ENCODE measurements at places on chromosomes 12 and 14.

GRCh38 chr12:45314770-45315169 lies 98.9 kb downstream of the ANO6 start:
- no peak for DNase-seq

- DNase-seq = peak; percentile 98
Measured at GRCh38 chr12:96434107-96434506, 33.9 kb upstream of the CDK17 start.

- no peak for DNase-seq
Measured at GRCh38 chr14:91009501-91010152, 50.8 kb downstream of the RPS6KA5 start.

GRCh38 chr12:8031872-8032241 lies 659 bp upstream of the FOXJ2 start:
- no peak for DNase-seq

GRCh38 chr14:96501217-96501739 lies 904 bp upstream of the PAPOLA start:
- no peak for DNase-seq

- no peak for DNase-seq
Measured at GRCh38 chr12:32208355-32208754, 101.7 kb downstream of the BICD1 start.

DNA sequence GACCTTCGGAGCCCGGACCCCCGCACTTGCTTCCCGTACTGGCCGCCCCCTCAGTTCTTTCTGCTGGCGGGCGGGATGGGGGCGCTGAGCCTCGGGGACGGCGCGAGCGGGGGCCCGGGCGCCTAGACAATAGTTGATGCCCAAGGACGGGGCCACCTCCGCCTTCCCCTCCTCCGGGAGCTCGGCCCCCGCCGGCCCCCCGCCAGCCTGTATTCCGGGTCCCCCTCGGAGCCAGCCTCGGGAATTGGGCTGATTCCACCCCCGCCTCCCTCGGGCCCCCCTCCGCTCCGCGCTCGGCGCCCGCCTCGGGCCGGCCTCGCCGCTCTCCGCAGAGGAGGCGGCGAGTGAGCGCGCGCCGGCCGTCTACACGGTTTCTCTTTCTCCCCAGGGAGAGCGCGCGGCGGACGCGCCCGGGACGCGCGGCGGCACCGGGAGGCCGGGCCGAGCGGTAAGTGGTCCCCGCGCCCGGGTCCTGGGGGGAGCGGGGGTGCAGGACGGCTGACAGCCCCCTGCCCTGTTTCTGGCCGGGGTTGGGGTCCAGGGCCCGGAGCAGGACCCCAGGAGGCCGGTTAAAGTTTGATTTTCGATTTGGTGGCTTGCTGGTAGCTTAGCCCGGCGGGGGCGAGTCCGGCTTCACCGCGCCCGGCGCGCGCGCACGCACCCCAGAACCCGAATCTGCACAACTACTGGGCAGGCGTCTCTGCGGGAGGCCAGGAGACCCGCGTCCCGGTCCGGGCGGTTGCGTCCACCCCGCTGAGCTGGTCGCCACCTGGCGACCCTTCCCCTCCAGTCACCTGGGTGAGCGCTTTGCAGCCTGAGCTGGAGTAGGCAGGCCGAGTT lies 413.7 kb downstream of the PCNX1 start:
- DNase-seq = no peak

DNA sequence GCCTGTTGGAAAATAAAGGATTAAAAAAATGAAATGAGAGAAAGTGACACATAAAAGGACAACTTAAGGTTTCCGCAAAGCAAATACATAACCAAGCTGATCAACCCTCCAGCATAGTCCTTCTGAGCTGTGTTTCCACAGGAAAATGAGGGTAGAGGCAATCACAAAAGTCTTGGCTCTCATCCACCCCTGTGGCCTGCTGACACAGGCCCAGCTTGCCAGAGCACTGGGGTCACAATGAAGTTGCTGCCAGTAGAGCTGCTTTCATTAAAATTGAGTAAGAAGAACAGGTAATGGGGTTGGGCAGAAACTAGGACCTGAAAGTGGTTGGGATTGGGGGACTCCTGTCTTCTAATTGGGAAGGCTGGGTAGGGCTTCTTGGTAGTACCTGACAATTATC lies 65.9 kb downstream of the RERG start:
- DNase-seq = no peak

- DNase-seq = no peak
Measured at GRCh38 chr12:119683413-119683812, 15.5 kb downstream of the PRKAB1 start.

DNA sequence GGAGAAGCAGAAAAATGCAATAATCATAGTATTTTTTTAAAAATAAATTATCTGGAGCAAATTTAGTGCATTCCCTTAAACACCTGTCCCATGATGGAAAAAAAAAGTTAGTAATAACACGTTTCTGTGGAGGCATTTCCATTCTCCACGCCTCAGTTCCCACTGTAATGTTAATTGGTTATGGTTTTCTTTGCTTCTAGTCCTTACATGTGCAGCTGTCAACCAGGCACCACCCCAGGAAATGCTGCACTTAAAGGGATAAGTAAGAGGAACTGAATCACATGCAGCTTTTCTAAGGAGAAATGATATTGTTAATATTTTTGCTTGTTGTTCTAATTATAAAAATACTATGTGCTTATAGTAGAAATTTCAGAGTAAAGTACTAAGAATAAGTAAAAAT lies 240.3 kb downstream of the ZFP36L1 start:
- DNase-seq = no peak

GRCh38 chr14:74402401-74403251 lies 23.4 kb downstream of the SYNDIG1L start:
- DNase-seq = no peak

DNA sequence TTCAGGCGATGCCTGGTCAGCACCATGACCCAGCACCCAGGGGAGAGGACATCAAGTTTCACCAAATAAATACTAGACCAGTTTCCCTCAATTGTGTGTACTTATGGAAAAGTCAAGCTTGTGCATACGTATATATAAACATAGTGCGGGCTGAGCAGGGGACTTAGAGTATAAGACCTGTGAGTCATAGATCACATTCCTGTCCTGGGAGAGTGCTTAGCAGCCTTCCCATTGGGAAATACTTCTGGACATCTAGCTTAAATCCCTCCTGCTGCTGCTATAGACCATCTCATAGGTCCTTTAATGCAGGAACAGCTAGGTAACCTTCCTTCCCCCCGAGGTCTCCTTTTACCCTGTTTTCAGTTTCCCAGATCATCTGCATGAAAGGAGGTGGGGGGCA lies 51.9 kb downstream of the PRMT8 start:
- DNase-seq = peak; percentile 35

- DNase-seq = no peak
Measured at GRCh38 chr14:23481362-23481970, 12.0 kb downstream of the NGDN start.

DNA sequence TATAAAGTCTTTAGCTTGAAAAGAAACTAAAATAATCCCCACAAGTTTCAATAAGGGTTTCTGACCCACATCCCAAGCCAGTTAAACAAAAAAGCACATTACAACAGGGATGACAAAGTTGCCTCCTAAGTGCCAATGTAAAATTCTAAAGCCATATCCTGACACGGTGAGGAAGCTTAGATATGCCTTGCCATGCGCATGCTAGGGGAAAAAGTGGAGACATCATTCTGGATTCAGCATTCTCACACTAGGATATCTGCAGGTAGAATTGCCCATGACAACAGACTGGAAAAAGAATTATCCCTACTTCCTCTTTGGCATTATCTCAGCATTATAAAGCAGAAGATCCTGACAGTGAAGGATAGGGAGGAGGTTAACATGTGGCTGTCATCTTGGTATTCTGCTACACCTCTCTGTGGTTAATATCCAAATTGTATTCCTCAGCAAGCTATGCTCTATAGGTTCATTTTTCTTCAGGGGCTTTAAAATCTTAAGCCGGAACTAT lies 4.9 kb downstream of the DUSP6 start:
- DNase-seq = no peak

DNA sequence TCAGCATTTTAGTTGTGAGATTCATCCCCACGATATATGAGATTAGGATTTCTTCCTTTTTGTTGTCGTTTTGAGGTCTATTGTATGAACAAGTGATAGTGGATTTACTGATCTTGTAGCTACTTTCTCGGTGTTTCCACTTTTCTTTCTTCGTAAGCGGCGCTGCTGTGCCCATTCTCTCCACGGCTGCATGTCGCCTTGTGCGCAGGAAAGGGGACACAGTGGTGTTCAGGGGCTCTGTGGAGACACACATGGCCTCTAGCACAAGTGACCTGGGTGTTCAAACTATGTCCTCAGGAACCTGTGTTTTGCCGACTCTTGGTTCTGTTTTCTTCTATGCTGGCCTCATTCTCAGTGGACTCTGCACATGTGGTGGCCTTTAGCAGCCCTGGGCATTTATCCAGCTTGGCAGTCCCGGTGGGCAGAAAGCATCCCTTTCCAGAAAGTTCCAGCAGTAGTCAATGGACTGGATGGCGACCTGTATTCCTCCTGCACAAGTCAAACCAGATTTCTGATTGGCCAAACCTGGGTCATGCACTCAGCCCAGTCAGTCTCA lies 18.7 kb downstream of the CKAP4 start:
- no peak for DNase-seq

DNA sequence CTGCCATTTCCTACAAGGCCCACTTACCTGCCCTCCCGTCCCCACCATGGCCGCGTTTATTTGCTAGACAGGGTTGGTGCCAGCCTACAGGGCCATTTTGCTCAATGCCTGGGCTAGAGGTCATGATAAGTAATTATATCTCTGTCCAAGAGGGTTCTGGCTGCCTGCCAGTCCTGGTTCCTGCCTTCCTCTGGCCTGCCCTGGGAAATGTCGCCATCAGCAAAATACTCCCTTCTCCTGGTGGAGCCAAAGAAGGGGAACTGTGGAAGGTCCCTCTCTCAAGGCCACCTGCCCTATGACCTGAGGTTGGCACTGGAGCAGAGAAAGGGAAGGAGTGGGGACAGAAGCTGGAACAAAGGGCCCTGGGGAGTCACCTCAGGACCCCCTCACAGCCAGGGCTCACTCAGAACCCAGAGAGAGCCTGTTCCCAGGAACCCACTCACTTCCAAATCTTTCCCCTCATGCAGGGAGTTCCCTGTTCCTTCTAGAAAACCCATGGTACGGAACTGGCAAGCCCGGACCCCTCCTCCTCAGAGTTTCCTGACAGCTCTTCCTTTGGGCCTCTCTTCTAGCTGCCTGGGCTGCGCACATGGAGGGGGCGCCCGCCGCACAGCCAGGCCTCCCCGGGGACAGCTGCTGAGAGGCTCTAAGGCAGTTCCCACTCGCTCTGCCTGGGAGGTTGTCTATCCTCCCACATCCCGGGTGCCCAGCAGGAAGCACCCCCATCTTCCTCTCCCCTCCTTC lies 280.5 kb downstream of the DPF3 start:
- DNase-seq = no peak

DNA sequence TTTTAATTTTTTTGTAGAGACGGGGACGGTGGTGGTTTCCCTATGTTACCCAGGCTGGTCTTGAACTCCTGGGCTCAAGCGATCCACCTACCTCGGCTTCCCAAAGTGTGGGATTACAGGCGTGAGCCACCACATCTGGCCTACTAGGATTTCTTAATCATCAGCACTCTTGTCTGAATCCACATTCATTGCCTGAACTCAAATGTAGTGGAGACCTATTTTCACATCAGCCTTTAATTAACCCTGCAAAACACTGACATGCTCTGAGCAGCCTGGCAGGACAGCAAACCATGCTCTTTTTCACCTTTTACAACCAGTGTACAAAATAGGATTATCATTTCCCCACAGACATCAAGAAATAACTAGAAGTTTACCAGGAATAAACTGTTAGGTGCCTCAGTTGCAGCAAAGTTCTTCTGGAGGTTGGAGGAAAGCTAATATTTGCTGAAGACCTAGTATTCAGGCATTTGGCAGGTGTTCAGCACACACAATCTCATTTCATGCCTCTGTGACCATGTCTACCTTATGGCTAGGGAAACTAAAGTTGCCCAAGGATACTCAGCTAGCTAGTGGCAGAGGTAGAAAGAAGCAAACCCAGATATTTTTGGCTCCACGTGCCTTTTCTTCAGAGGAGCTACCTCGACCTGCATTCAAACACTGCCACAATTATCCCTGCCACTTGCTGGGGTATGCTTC lies 37.7 kb downstream of the CFL2 start:
- DNase-seq = no peak

GRCh38 chr12:58803908-58804307 lies 116.4 kb downstream of the LRIG3 start:
- DNase-seq = peak; percentile 87

GRCh38 chr14:94612174-94612573 lies at the start of gene SERPINA3:
Gene SERPINA3, plus strand, starts transcription at chr14:94612391. Its CDS starts 2,051 bp downstream, at chr14:94614442.
- no peak for DNase-seq

- DNase-seq = no peak
Measured at GRCh38 chr12:115767916-115768315, 509.6 kb downstream of the MED13L start.

DNA sequence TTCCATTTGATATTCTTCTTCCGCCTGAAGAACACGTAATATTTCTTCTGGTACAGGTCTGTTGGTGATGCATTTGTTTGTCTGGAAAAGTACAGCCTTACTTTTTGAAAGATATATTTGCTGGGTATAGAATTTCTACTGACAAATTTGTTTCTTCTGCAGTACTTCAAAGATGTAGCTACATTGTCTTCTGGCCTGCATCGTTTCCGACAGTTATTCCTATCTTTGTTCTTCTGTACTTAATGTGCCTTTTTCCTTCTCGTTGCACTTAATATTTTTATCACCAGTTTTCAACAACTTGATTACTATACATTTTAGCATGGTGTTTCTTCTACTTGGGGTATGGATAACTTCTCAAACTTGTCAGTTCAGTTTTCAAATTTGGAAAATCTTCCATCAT lies 47.1 kb downstream of the SENP1 start:
- no peak for DNase-seq

- no peak for DNase-seq
Measured at GRCh38 chr14:101865288-101865687, 99.1 kb upstream of the DYNC1H1 start.

GRCh38 chr14:84804468-84804867 lies 725.5 kb upstream of the FLRT2 start:
- no peak for DNase-seq

GRCh38 chr12:43728117-43728516 lies 30.5 kb downstream of the PUS7L start:
- no peak for DNase-seq

- DNase-seq = no peak
Measured at GRCh38 chr12:96352161-96352835, 47.9 kb downstream of the CDK17 start.

GRCh38 chr14:74697543-74697942 lies 15.3 kb downstream of the AREL1 start:
- peak; percentile 77 for DNase-seq

DNA sequence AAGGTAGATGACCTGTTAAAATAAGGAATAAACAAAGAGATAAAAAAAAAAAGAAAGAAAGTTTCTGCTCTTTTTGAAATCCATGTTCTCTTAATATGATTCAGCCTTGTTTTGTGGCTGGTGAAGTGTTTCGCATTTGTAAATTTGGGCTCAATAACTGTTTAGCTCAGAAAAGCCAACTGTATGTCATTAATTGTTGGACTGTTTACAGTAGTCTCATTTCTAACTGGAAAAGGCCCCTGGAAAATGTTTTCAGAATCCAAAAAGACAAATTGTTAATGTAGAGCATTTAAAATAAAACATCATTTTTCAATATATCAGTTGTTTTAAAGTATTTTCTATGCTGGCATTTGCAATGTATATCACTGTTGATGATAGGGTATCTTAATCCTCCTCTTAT lies 47.4 kb upstream of the DYRK2 start:
- no peak for DNase-seq

- DNase-seq = no peak
Measured at GRCh38 chr12:32105986-32106516, 596 bp upstream of the BICD1 start.

Measured in non-pigmented ciliary epithelial cell (primary cell).